ENCODE measurements at places on chromosomes 16 and 17. TPM values are rescaled to one million over a fixed set of nuclear protein-coding genes. Genes with fewer than 3 reads are reported as not detected.

Gene MT1M
- total RNA-seq: 1.2 TPM

Gene USP43
- total RNA-seq: 3.8 TPM

Gene ESRP2
- 0.24 TPM for total RNA-seq

Gene KRT28
- total RNA-seq: not detected

Gene OR1A1
- not detected for total RNA-seq

Gene PSMC5
- 106 TPM for total RNA-seq

Gene SUMO2
- total RNA-seq: 472 TPM

Gene RASD1
- total RNA-seq: 1.2 TPM

Gene MPP3
- total RNA-seq: 6.1 TPM

Gene NHLRC4
- total RNA-seq: 0.57 TPM

Gene ZNF423
- 26.5 TPM for total RNA-seq

Gene TNS4
- total RNA-seq: 0.21 TPM

Gene ITGAL
- total RNA-seq: not detected

Gene SSTR5
- not detected for total RNA-seq

Gene PLXDC1
- total RNA-seq: 17.1 TPM

Gene MYH3
- 3.2 TPM for total RNA-seq

Gene MC1R
- total RNA-seq: 6.5 TPM

Gene PIK3R6
- total RNA-seq: not detected

Gene SLC35G3
- total RNA-seq: not detected

Gene DYNLRB2
- total RNA-seq: not detected

Gene KRTAP4-9
- total RNA-seq: not detected

Gene SLC13A2
- total RNA-seq: not detected

Gene ADAD2
- total RNA-seq: not detected

Gene MYL11
- total RNA-seq: not detected

Gene CNTNAP4
- total RNA-seq: not detected

Gene IL34
- 14.3 TPM for total RNA-seq

Gene GNAO1
- total RNA-seq: 0.56 TPM

Gene DRC3
- 2.1 TPM for total RNA-seq

Gene FAM20A
- not detected for total RNA-seq

Gene CASKIN1
- 2.4 TPM for total RNA-seq

Gene ARL17B
- total RNA-seq: 11.2 TPM

Gene ZSCAN10
- total RNA-seq: not detected

Gene KRT27
- not detected for total RNA-seq

Gene VAT1
- 505 TPM for total RNA-seq

Gene CDH15
- 0.13 TPM for total RNA-seq

Gene CTU2
- total RNA-seq: 20.6 TPM

Gene CCL8
- total RNA-seq: not detected

Measured in osteocyte (in vitro differentiated cells).